ENCODE measurements at places on chromosomes 7 and 10.

DNA sequence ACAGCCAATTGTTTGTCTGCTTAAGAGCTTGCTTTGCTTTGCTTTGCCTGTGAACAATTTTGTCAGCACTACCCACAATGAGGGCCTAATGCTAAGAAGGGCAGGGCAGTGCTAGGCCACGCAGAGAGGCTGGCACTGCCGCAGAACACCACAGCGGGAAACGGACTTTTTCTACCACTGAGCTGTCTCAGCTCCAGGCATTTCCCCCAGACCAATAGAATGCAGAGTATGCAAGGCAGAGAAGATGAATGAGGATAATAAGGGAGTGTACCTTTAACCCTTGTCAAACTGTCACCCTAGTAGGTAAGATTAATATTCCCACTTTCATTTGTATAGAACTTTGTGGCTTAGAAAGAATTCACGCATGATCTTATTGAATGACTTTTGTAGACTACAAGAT, 104.5 kb downstream of the SH3PXD2A start:
- no peaks in the 10 kb centered on the region for H3K27me3 ChIP-seq
- no peak overlapping the region for H3K4me3 ChIP-seq
- no peaks in the 10 kb centered on the region for H3K36me3 ChIP-seq
- peaks cover 33% of the 10 kb centered on the region for H3K4me1 ChIP-seq

GRCh38 chr10:115818012-115818411, 455.0 kb downstream of the GFRA1 start:
- H3K27me3 ChIP-seq = no peaks in the 10 kb centered on the region
- no peak overlapping the region for H3K4me3 ChIP-seq
- no peaks in the 10 kb centered on the region for H3K36me3 ChIP-seq
- no peak overlapping the region for H3K27ac ChIP-seq
- H3K4me1 ChIP-seq = no peaks in the 10 kb centered on the region

- no peaks in the 10 kb centered on the region for H3K36me3 ChIP-seq
- H3K4me1 ChIP-seq = no peaks in the 10 kb centered on the region
Observed at GRCh38 chr10:67221939-67222494, 296.2 kb downstream of the LRRTM3 start.

GRCh38 chr7:157613575-157614322, 276.9 kb downstream of the DNAJB6 start:
- H3K4me1 ChIP-seq = peaks cover 8% of the 10 kb centered on the region
- no peaks in the 10 kb centered on the region for H3K27me3 ChIP-seq
- H3K27ac ChIP-seq = peak overlapping the region; percentile 43
- no peak for DNase-seq
- no peaks in the 10 kb centered on the region for H3K36me3 ChIP-seq
